Activated CD4-positive, CD25-positive, alpha-beta regulatory T cell treated with anti-CD3 and anti-CD28 coated beads, Interleukin-2, amount 50 U/mL, for 16 hours (primary cell): ENCODE measurements at places on chromosomes 3 and 15.

DNA sequence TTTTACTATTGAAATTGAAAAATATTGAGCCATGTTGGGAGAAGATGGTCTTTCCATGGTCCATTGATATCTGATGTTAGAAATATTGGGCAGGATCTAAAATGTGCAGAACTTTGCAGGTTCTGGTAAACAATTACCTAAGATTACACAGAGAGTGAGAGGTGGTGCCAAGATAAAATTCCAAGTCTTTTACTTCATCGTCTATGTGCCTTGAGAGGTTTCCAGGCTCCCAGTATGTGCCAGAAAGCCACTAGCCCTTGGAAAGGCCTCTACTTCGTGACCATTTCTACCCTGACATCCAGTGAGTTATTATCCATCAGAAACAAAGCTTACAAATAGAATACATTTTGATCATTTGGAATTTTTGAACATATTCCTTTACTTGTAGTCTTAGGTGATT, 27.6 kb downstream of the CD200 start:
- DNase-seq = no peak

DNA sequence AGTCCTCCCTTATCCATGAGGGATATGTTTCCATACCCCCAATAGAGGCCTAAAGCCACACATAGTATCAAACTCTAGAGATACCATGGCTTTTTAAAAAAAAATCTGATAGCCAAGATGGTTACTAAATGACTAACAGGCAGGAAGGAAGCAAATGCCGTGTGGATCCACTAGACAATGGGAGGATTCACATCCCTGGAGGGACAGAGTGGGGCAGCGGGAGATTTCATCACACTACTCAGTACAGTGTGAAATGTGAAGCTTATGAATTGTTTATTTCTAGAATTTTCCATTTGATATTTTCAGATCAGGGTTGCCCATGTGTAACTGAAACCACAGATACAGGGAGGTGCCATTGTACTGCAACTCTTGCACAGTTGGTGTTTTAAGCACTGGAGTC, 826.6 kb downstream of the SQOR start:
- DNase-seq = no peak

DNA sequence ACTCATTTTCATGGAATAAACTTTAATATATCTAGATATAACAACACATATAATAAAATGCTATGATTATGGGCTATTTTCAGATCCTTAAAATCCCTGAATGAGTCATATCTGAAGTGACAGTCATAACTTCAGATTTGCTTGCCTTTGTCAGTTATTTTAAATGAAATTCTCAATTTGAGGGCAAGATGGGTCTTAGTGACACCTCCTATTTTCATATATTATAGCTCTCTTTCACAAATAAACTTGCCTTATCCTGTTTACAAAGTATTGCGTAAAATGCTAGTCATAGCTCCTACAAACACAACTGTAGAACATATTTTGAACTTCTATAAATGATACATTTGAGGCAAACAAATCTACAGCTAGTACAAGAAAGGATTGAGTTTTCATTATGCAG, 6.2 kb upstream of the THRB start:
- DNase-seq = no peak

DNA sequence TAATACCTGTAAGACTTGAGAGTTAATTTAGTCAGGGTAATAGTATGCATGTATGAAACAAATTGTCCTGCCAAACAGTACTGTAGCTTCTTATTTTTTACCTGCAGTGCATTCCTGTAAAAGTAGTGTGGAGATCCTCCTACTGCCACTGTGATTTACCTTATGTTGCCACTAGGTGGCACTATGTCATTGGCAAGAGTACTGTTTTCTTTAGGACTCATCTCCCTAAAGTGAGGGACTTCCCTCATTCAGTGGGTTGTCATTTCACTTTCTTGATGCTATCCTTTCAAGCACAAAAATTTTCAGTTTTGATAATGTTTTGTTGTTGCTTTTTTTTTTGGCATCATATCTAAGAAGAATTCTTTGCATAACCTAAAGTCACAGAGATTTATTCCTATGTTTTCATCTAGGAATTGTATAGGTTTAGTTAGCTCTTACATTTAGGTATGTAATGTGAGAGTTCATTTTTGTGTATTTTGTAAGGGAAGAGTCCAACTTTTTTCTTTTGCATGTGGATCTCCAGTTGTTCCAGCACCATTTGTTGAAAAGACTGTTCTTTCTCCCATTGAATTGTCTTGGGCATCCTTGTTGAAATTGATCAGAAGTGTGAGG, 105.7 kb downstream of the AKAP13 start:
- peak; percentile 52 for DNase-seq

DNA sequence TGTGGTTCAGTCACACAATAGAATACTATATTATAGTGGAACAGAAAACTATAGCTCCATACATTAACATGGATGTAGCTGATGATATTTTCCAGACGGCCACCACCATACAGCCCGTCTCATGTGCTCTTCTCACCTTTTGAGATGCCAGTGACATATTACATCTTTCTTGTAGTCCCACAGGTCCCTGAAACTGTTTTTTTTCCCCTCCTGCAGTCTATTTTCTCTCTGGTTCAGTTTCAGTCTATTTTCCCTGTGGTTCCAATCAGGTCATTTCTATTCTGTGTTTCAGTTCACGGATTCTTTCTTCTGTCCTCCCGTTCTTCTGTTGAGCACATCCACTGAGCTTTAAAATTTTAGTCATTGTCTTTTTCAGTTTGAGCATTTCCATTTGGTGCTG, 72.2 kb downstream of the PPCDC start:
- DNase-seq = no peak
